MM.1S (cell line): ENCODE measurements at places on chromosomes 2 and 18.

GRCh38 chr2:238382381-238382781 lies 44.3 kb upstream of the ASB1 start:
- no peak for DNase-seq

- no peak for DNase-seq
Measured at GRCh38 chr2:37211212-37211611, 14.9 kb downstream of the CEBPZOS start.

- no peak for DNase-seq
Measured at GRCh38 chr2:225013425-225014365, 28.6 kb downstream of the DOCK10 start.

DNA sequence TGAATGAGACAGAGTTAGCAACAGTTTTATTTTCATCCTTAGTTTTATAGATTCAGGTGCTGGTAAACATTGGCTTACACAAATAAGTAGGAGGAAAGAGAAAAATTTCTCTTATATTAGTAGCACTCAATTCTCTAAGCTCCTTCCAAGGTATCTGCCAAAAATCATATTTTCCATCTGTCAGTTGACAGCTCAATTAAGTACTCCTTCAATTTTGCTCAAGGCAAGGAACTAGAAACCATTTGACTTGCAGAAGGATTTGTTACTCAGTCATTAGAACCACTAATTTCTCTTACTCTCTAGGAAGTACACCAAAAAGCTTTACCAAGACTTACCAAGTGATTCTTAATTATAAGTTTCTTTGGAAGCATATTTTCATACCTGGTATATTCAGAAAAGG lies 101.4 kb upstream of the ATP8B1 start:
- no peak for DNase-seq

DNA sequence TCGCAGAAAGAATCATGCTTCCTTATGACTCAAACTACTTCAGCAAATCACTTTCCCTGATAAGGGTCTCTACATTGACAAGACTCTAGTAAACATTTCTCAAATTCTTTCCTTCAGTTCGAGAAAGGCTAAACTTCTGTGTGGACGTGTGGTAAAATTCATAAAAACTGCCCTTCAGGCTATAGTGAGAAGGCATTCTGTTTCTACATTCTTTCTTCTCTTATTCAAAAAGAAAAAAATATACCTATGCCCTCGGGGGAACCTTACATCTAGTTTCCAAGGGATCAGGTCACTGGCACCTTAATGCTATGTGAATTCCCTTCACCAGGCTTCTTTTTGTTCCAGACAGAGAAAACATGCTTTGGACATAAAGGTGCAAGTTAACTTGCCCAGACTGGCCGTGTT lies 4.9 kb downstream of the VIT start:
- DNase-seq: no peak

GRCh38 chr2:234873828-234874173 lies 78.0 kb upstream of the SH3BP4 start:
- no peak for DNase-seq

- no peak for DNase-seq
Measured at GRCh38 chr2:127313406-127313805, 19.5 kb upstream of the ERCC3 start.

- DNase-seq: no peak
Measured at GRCh38 chr18:9827211-9827792, 58.5 kb upstream of the TXNDC2 start.

GRCh38 chr18:54147439-54147838 lies 77.0 kb downstream of the MBD2 start:
- peak; percentile 30 for DNase-seq

- DNase-seq: no peak
Measured at GRCh38 chr2:135850892-135851668, 14.1 kb upstream of the LCT start.

GRCh38 chr2:235977445-235977844 lies 190.7 kb downstream of the GBX2 start:
- DNase-seq: peak; percentile 44

GRCh38 chr18:55912071-55912470 lies 324.1 kb upstream of the TCF4 start:
- DNase-seq: no peak

DNA sequence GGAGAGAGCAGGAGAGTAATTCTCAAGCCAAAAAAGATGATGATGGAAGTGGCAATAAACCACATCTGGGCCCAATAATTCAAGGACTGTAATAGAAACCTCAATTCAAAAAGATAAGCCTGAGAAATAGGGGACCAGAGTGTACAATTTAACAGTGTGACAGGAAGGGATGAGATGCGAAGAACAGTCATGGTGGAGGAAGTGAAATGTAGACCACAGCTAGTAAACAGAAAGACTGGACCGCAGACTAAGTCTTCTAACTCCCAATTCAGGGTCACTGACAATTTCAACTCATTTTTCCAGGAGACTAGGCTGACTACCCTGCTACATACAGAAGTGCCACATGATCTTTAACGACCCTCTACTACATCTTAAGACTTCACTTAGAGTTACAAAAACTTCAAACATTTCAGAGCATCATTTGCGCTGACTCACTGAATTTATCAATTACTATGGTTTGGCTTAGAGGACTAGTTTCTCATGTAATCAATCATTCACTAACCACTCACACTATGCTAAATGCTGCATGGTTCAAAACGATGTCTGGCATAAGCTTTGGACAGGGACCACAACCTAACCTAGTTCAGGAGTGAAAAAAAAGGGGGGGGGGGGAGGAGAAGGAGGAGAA lies 9.0 kb downstream of the CUL3 start:
- no peak for DNase-seq

DNA sequence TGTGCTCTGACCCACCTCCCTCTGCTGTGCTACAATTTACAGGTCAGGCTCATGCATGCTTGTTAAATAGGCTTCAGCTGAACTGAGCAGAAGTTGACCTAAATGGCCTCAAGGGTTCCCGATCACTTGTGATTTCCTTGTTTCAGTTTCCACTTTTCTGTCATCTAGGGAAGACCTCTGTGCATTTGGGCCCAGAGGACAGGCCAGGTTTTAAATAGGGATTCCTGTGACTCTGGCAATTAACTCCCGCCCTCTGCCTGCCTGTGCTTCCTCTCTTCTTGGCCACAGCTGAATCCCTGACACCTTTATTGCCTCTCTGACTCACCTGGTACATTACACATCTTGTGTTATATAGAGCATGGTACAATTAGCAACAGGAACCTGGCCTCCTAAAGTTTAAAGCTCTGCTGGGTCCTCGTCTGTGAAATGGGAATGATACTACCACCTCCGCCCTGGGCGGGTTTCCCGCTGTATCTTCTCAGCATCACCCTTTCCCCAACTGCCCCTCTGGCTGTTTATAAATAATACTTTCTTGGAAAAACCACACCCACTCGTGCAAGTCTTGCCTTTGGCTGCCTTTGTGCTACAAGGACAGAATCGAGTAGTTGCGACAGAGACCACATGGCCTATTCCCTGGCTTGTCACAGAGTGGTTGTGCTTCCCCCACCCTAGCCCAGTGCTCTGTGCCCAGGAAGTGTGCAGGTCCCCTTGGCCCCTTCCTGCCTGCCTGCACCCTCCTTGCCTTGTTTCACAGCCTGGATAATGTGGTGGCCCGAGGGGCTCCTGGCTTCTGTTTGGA lies 7.9 kb downstream of the CABLES1 start:
- DNase-seq: no peak

DNA sequence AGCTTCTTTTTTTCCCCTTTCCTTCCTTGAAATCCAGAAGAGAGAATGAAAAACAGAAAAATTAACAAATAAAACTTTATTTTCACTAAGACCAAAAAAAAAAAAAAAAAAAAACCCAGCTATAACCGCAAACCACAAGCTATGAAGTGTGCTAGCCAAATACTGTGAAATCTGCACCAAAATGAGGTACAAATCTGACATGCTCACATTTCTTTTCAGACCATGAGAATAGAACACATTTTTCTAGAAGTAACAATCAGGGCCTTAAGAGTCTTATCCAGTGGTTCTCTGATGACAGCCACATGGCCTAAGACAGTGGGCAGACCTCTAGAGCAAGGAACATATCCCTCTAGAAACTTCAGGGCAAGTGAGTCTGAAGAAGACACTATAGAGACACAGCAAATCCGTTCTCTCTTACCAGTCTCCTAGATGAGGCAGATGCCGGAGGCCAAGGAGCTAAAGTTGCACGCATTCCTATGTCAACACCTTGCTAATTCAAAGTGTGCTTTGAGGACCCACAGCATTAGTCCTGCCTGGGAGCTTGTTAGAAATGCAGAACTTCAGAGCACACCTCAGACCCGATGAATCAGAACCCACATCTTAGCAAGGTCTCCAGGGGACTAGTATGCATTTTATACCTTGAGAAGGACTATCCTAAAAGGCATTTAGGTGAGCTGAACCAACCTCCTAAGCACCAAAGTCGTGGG lies 317.1 kb downstream of the MYCN start:
- no peak for DNase-seq
